ENCODE measurements at places on chromosomes 1 and 21.

DNA sequence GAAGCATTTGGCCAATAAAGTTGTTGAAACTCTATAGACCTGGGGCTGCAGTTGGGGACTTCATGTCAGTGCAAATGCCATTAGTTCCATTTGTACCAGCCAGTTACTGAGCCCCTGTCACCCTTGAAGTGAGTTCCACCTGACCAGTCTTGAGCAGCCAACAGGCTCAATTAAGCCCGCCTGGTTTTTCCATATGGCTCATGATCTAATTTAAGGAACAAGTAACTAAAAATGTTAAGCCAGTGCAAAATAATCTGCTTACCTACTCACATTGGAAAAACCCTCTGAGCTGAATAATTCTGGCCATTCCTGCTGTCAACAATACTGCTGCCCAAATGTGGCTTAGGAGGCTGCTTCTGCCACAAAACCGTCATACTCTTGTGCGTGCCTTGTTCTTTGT lies 21.6 kb downstream of the NSUN4 start:
- DNase-seq: no peak

- no peak for DNase-seq
Measured at GRCh38 chr1:162612606-162613400, 19.5 kb upstream of the DDR2 start.

DNA sequence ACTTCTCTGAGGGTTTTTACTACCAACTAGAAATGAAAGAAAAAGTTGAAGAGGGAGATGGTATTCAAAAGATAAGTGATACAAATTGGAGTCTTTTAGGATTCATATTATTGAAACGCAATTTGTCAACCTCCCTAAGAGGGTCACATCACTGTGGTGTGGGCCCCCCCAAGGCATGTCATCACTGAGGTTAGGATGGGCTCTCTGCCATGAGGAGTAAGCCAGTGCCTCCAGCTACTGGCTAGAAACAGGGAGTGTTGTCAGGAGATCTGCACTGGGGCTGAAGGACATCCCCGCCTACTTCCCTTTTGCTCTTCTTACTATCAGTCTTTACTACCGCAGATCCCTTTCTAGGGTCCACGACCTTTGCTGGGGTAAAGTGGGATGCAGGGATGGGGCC lies 25.9 kb downstream of the ITSN1 start:
- DNase-seq: no peak

DNA sequence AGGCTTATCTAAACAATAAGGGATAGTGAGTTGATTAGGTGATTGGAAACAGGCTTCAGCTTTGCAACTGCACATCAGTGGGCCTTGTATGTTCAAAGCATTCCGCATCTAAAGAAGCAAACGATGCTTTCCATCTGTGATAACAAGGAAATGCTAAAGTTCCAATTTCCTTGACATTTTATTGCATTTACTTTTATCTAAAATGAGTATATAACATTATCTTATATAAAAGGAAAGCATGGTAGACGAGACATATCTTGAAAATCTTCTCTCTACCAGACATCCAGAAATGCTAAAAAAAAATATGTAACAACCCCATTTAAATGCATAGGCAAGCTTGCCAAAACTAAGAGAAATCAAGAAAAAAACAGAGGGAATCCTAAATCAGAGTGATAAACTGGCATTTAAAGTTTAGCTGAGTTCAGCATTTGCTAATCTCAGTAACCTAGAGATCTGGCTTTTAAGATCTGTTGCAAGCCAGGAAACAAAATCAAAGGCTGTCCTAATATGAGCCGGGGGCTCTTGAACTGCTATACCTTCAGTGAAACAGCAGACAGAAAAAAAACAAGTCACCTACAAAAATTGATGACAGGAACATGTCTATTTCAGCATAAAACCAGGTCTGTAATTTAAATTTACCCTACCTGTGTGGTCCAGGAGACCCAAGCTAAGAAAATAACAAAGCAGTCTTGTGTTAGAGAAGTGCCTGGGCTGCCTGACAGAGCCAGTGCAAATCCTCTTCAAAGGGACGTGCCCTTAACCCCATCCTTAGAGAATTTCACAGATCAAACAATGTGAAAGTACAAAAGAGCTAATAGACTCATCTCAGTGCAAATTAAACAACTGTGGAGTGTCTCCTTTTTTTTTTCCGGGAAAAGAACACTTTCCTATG lies 3.1 kb upstream of the RGS13 start:
- no peak for DNase-seq

DNA sequence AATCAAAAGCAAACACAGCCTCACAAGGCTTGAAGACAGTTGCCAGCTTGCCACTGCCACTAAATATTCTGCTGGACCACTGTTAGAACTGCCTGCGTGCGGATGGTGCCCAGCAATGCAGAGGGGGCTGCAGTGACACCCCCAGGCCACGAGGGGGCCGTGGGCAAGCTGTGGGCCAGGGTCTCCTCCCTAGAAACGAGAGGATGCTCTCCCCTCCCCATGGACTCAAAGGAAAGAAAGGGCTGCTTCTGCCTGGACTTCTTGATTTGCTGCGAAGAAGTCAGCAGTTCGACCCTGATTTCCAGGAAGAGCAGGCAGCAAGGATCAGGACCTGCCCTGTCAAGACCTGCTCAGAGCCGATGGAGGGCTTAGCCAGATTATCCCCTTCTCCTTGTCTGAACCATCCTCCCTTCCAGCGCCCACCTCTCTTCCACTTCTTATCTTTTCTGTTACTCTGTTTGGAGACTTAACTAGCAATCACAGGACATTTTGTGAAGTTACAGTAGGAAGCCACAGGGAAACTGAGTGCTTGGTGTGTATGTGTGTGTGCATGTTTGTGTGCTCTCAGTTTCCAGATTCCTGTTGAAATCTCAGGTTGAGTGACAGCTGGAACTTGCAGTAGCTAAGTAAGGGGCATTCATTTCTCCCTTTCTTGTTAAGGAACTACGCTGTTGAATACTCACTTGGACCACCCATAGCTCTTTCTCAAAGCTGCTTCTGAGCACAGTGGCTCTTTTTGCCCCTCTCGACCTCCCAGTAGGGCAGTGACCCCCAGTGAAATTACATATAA lies 2.7 kb downstream of the MAN1C1 start:
- DNase-seq: no peak

DNA sequence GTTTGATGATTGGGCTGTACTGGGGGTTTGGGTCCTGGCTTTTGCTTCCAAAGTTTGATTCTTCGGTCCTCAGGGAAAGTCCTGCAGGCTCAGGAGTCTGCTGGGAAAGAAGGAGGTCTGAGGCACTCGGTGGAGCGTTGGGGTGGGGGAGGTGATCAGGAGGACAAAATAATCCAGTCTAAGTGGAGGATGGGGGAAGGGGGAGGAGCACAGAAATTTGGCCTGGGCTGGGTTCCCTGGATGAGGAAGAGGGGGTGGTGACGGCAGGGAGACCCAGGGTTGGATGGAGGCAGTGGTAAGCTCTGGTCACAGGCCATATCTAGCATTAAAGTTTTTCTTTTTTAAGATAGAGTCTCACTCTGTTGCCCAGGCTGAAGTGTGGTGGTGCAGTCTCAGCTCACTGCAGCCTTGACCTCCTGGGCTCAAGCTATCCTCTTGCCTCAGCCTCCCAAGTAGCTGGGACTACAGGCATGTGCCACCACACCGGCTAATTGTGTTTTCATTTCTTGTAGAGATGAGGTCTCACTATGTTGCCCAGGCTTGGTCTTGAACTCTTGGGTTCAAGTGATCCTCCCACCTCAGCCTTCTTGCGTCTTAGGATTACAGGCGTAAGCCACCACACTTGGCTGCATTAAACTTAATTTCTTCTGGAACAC lies 6.8 kb downstream of the SH2D2A start:
- no peak for DNase-seq

- DNase-seq: no peak
Measured at GRCh38 chr21:35475762-35476161, 426.7 kb upstream of the RUNX1 start.

All from amniotic stem cell (primary cell).